ENCODE measurements at places on chromosomes 11 and 22.
A peak's percentile ranks its signal among the peaks of the same experiment; 100 is the strongest.

DNA sequence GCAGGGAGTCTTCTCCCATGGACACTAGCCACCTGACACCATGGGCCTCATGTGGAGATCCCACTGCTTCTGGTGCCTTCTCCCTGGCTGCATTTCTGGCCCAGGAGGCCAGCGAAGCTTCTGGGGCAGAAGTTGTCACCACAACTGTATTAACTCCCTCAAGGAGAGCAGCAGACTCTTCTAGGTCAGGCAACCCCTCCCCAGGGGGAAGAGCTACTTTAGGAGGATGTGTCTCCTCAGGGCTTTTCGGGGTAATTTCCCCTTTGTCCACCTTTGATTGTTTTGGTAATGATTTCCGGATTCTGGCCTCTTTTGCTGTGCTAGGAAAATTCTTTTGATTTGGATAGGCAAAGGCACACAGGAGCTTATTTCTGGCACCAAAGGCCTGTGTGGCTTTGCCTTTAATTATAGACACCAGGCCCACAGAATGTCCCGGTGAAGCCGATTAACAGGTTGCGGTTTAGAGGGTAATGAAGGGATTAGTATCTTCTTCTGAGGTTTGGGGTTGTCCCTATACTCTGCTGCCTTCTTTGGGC is 8.9 kb upstream of the UCP2 start:
- DNase-seq, result no peak

GRCh38 chr11:100459811-100460210 is 227.3 kb upstream of the ARHGAP42 start:
- DNase-seq, result no peak

- no peak for DNase-seq
Measured at GRCh38 chr22:48415520-48415919, 1412.2 kb downstream of the BRD1 start.

GRCh38 chr11:36361901-36362391 is 65.9 kb downstream of the PRR5L start:
- DNase-seq, result peak; percentile 37

GRCh38 chr22:22487869-22488597 is 20.5 kb downstream of the ZNF280B start:
- no peak for DNase-seq

- DNase-seq, result no peak
Measured at GRCh38 chr11:110454609-110455008, 24.9 kb downstream of the FDX1 start.

DNA sequence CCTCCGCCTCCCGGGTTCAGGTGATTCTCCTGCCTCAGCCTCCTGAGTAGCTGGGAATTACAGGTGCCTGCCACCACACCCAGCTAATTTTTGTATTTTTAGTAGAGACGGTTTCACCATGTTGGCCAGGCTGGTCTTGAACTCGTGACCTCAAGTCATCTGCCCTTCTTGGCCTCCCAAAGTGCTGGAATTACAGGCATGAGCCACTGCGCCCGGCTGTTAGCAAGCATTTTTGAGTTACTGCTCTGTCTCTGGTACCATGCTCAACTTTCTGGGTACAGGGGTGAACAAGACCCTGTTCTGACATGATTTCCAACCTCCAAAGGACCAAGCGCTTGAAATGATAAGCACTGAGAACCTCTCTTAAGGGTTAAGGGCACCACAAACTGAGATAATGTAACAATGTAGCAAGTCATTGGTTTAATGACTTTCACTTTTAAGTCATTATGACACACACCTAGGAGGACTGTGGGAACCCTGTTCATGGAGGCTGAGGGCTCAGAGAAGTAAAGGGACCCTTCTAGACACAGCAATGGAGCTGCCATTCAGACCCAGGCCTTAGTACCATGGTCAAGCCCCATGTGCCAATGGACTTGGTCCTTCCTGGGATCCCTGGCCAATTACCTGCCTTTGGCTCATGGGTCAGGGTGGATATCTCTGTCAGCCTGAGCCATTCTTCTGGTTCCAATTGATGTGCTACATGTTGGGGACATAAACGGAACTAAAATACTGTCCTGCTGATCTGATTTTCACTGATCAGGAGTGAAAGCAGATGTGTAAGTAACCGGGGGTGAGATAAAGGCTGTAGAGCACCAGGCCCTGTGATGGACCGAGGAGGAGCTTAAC is 11.6 kb downstream of the SLC3A2 start:
- DNase-seq, result no peak

DNA sequence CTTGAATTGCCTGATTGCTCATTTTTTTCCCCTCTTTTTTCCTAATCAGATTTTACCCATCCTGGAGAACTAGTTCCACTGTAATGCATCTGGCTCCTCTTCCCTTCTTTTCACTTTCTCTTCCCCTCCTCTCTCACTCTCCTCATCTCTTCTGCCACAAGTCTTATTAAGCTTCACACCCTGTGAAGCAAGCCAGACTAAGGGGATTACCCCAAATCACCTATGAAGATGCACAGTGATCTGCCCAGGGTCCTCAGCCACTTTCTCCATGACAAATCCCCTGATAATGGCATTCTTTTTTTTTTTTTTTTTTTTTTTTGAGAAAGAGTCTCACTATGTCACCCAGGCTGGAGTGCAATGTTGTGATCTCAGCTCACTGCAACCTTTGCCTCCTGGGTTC is 11.2 kb downstream of the UBASH3B start:
- DNase-seq, result no peak

- peak; percentile 7 for DNase-seq
Measured at GRCh38 chr22:49024775-49025440, 802.8 kb downstream of the BRD1 start.

GRCh38 chr11:10410844-10411200 is 44.2 kb upstream of the AMPD3 start:
- no peak for DNase-seq

Measured in left cardiac atrium (tissue), 4 donors.